ENCODE measurements at places on chromosomes 2 and 18.
A peak's percentile ranks its signal among the peaks of the same experiment; 100 is the strongest.

- peak; percentile 41 for DNase-seq
Measured at GRCh38 chr2:42092084-42092996, 44.5 kb downstream of the PKDCC start.

- DNase-seq = no peak
Measured at GRCh38 chr2:233477548-233478433, 88.8 kb downstream of the USP40 start.

GRCh38 chr2:181077128-181077709, 96.8 kb downstream of the UBE2E3 start:
- peak; percentile 69 for DNase-seq

- DNase-seq = no peak
Measured at GRCh38 chr2:171432206-171432968, 1.4 kb downstream of the METTL8 start.

All from common myeloid progenitor, CD34-positive (primary cell).